ENCODE measurements at places on chromosomes 5 and 9.

GRCh38 chr5:133398646-133399101 is 213.7 kb downstream of the FSTL4 start:
- DNase-seq, result peak; percentile 23

GRCh38 chr5:96942911-96943310 is 7.0 kb downstream of the LNPEP start:
- DNase-seq, result no peak

- DNase-seq, result no peak
Measured at GRCh38 chr5:171363846-171364245, 23.8 kb upstream of the NPM1 start.

DNA sequence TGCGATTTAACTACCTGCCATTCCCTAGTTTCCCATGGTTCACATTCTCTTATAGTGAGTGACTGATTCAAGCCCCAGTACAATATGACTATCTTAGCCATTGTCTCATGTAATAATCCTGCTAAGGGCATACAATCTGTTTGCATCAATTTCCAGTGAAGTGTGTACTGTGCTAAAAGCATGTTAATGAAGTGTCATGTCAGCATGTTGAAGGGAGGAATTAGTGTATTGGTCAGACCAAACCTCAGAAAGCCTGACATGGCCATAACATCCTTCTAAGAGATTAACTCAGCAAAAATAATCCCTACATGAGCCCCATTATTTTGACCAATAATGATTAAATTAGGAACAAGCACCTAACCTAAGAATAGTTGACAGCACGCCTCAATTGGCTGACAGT is 442.4 kb downstream of the ENC1 start:
- DNase-seq, result no peak
